Activated CD4-positive, alpha-beta T cell treated with anti-CD3 and anti-CD28 coated beads, Interleukin-2, Interleukin-6, amounts not matched to agents 100 ng/mL and 50 ng/mL, durations not matched to agents 16 hours and 8 hours (primary cell): ENCODE measurements at places on chromosomes 12 and 14.

- no peak for DNase-seq
Measured at GRCh38 chr14:90603336-90603735, 206.5 kb downstream of the CALM1 start.

DNA sequence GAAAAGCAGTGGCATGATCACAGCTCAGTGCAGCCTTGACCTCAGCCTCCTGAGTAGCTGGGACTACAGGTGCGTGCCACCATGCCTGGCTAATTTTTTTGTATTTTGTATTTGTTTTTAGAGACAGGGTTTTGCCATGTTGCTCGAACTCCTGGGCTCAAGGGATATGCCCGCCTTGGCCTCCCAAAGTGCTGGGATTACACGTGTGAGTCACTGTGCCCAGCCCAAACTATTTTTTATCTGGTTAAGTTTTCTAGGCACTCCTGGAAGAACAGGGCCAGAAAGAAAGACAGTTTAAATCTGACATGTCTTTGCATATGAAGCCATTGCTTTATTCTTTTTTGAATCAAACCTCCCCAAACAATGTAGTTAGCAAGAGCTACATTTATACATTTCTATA is 27.5 kb upstream of the PTGR2 start:
- DNase-seq: no peak

DNA sequence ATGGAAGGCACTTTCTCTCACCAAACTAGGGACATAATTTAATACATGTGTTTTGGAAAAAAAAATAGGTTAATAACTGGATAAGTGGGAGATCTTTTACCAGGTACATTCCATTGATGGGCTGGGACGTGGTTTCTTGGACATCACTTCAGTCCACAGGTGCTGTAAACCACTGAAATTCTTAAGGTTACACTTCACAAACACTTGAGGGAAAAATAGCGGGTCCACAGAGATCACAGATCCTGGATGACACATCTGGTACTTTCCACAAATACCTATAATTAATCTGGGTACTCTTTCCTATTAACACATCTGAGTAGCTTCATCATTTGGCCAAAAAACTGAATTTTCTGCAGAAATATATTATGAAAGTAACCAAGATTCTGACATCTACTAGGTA is 85.0 kb downstream of the POLR3B start:
- no peak for DNase-seq

DNA sequence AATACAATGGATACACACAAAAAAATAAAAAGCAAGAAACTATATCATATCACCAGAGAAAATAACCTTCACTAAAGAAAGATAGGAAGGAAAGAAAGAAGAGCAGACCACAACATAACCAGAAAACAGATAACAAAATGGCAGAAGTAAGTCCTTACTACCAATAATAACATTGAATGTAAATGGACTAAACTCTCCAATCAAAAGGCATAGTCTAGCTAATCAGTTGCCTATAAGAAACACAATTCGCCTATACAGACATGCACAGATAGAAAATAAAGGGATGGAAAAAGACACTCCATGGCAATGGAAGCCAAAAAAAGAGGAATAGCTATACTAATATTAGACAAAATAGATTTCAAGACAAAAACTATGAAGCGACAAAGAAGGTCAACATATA is 8.9 kb upstream of the TAS2R30 start:
- no peak for DNase-seq

- DNase-seq: peak; percentile 40
Measured at GRCh38 chr12:4540170-4540569, 1.5 kb downstream of the RAD51AP1 start.

- DNase-seq: no peak
Measured at GRCh38 chr12:69108037-69108436, 131.3 kb upstream of the CPSF6 start.

GRCh38 chr12:52608826-52609630 is 7.8 kb upstream of the KRT72 start:
- DNase-seq: no peak

GRCh38 chr12:88122666-88123065 is 19.2 kb downstream of the CEP290 start:
- DNase-seq: no peak

DNA sequence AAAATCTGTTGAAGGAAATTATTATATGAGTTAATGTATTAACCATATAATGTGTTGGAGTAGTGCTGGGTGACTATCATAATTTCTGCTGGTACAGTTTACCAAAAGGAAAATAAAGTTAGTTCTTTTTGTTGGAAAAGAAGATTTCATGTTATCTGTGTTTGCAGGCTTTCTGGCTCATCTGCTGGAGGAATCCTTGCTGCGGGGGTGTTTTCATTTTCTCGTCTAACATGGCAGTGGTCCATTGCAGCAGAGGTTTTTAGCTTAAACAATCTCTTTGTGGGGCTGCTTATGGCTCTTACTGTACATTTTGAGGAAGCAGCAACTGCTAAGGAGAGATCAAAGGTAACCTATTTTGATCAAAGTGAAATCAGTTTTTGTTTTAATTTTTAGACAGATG is 24.1 kb downstream of the TMEM260 start:
- DNase-seq: no peak

GRCh38 chr12:50690925-50691324 is 73.0 kb upstream of the ATF1 start:
- DNase-seq: no peak

DNA sequence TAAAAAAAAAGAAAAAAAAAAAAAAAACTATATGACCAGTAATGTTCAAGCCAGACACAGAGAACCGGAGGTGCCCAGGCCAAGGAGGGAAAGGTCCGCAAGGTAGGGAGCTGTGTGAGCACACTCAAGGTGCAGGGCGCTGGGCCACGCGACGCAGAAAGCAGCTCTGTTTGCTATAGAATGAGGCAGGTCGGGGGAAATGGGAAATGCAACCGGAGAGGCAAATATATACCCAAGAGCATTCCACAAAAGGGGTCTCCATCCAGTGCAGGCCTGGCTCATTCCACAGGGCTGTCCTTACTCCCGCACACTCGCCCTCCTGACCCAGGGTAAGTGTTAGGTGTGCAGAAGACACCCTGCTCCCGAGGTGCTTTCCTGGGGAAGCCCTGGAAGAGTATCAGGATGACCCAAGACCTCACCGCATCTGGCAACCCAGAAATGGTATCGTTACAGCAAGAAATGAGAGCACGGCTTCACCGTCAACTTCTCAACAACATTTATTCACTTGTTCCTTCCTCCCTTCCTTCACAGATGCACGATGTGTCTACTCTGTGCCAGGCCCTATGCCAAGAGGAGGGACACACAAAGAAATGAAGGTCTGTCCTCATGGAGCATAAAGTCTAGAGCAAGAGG is 86.4 kb downstream of the BCL11B start:
- no peak for DNase-seq

DNA sequence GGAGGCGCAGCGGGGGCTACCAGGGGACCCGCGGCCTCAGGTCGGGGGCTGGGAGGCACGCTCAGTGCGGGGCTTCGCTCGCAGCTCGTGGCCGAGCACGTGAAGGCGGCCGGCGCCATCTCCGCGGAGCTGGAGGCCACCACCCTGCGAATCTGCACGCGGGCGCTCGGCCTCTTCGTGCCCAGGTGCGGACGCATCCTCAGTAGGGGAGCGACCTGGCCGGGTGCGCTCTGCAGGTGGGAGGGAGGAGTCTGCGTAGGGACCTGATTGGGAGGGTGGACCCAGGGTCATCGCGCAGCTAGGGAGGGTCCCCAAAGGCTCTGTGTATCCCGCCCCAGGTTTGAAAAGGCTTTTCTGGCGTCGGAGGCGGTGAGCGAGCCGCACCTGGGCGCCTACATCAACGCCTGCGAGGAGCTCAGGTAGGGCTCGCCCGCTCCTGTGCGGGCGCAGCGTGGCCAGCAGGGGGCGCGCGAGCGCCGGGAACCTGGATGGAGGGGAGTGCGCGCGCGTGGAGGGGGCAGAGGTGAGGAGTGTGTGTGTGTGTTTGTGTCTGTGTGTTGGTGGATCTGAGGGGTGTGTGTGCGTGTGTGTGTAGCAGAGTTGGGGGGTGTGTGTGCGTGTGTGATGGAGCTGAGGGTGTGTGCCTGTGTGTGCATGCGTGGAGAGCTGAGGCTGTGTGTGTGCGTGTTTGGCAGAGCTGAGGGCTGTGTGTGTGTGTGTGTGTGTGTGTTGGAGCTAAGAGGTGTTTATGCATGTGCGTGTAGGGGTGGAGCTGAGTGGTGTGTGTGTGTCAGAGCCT is 10.3 kb downstream of the EXOC3L4 start:
- DNase-seq: peak; percentile 79

GRCh38 chr14:58096731-58097130 is 55.3 kb downstream of the ARMH4 start:
- no peak for DNase-seq

- no peak for DNase-seq
Measured at GRCh38 chr12:85621041-85621440, 215.2 kb downstream of the RASSF9 start.

- peak; percentile 29 for DNase-seq
Measured at GRCh38 chr12:9347328-9348127, 139.3 kb upstream of the PZP start.

- peak; percentile 84 for DNase-seq
Measured at GRCh38 chr14:69818758-69819191, 21.7 kb upstream of the SLC10A1 start.

DNA sequence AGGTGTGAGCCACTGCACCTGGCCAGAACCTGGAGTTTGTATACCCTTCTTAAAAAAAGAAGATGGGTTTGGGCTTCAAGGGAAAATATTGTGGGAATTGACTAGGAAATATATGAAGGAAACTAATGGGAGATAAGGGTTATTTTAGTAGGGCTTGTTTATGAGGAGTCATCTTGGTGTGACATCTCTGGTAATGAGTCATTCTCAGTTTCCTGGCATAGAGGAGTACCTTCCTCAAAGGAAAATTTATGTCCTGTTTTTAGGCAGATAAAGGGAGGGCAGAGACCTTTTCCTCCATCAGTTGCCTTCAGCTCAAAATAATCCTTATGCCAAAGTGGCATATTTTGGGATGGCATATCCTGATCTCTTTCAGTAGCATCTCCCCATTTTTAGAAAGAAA is 30.6 kb upstream of the NFKBIA start:
- DNase-seq: no peak

DNA sequence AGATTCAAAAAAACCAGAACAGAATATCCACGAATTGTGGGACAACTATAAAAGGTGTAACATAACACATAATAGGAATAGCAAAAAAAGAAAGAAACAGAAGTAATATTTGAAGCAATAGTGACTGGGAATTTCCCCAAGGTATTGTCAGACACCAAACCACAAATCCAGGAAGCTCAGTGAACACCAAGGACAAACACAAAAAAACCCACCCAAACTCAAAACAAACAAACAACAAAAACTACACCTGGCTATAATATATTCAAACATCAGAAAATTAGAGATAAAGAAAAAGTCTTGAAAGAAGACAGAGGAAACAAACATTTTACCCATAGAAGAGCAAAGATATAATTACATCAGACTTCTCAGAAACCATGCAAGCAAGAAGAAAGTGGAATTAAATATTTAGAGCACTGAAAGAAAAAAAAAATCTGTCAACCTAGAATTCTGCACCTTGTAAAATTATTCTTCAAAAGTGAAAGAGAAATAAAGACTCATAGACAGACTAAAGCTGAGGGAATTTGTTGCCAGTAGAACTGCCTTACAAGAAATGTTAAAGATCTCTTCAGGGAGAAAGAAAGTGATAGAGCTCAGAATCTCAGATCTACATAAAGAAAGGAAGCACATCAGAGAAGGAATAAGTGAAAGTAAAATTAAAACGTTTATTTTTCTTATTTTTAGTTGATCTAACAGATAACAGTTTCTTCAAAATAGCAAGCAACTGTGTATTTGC is 12.1 kb upstream of the HMGA2 start:
- DNase-seq: no peak

GRCh38 chr12:86331457-86331856 is 75.3 kb upstream of the MGAT4C start:
- DNase-seq: no peak

- no peak for DNase-seq
Measured at GRCh38 chr14:99333841-99334635, 62.0 kb upstream of the BCL11B start.

- no peak for DNase-seq
Measured at GRCh38 chr14:35262436-35262835, 29.7 kb upstream of the PSMA6 start.

GRCh38 chr12:916240-916639 is 33.3 kb downstream of the RAD52 start:
- DNase-seq: no peak

GRCh38 chr14:73879027-73879426 is 7.6 kb upstream of the ZNF410 start:
- no peak for DNase-seq

DNA sequence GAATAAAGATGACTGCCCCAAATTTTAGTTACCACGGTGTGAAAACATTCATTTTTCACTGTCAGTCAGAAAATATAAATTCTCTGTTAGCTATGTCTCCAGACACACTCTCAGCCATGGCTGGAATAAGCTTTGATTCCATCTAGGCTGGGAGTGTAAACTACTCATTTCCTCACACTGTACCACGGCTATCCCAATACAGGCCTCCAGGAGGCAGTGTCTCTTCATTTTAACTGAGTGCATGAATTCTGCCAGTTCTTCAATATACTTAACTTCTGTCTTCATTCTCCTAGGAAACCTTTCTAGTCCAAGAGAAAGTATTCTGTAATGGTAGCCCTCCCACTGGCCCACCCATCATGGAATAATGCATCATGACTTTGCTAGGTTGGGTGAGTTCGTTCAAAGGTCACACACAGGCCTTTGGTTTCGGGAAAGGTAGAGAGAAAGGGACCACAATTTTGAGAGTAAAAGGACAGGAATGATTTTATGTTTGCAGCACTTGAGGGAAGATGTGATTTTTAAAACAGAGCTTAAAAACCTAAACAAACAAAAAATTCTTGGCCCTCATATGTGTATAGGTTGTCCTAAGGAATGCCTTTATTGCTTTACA is 381.1 kb downstream of the SEC23A start:
- peak; percentile 57 for DNase-seq

- DNase-seq: no peak
Measured at GRCh38 chr12:98885778-98886177, 240.7 kb downstream of the APAF1 start.

DNA sequence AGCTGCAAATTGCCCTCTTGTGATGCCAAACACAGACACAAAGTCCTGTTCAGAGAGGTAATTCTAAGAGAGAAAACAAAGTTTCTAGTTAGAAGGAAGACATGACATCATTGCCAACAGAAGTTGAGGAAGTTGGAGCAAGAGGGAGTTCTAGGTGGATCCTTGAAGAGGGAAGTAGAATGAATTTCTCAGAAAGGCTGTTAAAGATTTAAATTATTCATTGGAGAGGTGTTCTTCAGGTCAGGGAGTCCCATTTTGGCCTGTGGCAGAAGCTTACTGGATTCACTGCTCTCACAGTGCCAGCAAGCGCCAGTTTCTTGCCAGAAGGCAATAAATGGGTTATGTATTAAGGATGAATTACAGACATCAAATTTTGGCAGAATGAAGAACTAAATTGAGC is 15.3 kb downstream of the TSFM start:
- no peak for DNase-seq

DNA sequence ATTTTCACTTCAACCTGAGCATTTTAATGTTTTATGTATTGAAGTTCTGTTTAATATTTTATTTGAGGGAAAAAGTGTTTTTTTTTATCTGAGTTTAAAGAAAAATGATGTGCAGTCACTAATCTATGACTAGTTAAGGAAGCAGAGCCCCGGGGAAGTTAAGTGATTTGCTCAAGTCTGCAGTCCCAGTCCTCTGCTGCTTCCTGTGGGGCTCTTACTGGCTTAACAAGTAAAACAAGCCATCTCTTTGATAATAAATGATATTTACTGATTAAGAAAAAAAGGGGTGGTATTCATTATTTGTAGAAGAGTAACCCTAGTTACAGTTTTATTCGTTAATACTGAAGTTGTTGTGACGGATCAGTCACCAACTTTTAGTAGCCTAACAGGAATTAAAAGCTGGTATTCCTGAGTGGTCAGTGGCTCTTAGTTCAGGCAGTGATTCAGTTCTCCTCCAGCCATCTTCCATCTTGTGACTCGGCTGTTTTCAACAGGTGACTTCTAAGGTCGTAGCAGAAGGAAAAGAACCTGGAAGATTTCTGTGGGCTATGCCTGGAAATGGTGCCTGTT is 21.7 kb downstream of the BICDL1 start:
- peak; percentile 28 for DNase-seq
